ENCODE measurements at places on chromosomes 6 and 20. TPM values are rescaled to one million over a fixed set of nuclear protein-coding genes. Genes with fewer than 3 reads are reported as not detected.

RAD21L1 gene
- not detected for total RNA-seq

DUSP15 gene
- not detected for total RNA-seq

AIF1 gene
- 57.5 TPM for total RNA-seq

CCDC170 gene
- total RNA-seq, result not detected

FOXC1 gene
- 0.05 TPM for total RNA-seq

OR2B6 gene
- total RNA-seq, result not detected

GDAP1L1 gene
- total RNA-seq, result not detected

SLC22A16 gene
- total RNA-seq, result not detected

SLC44A4 gene
- 0.13 TPM for total RNA-seq

SLC22A1 gene
- 4.3 TPM for total RNA-seq

BACH2 gene
- total RNA-seq, result 118 TPM

KCNK16 gene
- not detected for total RNA-seq

GMPR gene
- 0.58 TPM for total RNA-seq

CLIC1 gene
- 370 TPM for total RNA-seq

CRISP2 gene
- total RNA-seq, result not detected

DEF6 gene
- 72.7 TPM for total RNA-seq

GRCh38 chr6:52537001-52537753 is 39.7 kb downstream of the TRAM2 start:
- DNase-seq, result no peak

GRCh38 chr20:52933867-52934266 is 38.3 kb upstream of the TSHZ2 start:
- DNase-seq, result no peak

GRCh38 chr6:31214516-31214915 is 44.0 kb upstream of the POU5F1 start:
- no peak for DNase-seq

DNA sequence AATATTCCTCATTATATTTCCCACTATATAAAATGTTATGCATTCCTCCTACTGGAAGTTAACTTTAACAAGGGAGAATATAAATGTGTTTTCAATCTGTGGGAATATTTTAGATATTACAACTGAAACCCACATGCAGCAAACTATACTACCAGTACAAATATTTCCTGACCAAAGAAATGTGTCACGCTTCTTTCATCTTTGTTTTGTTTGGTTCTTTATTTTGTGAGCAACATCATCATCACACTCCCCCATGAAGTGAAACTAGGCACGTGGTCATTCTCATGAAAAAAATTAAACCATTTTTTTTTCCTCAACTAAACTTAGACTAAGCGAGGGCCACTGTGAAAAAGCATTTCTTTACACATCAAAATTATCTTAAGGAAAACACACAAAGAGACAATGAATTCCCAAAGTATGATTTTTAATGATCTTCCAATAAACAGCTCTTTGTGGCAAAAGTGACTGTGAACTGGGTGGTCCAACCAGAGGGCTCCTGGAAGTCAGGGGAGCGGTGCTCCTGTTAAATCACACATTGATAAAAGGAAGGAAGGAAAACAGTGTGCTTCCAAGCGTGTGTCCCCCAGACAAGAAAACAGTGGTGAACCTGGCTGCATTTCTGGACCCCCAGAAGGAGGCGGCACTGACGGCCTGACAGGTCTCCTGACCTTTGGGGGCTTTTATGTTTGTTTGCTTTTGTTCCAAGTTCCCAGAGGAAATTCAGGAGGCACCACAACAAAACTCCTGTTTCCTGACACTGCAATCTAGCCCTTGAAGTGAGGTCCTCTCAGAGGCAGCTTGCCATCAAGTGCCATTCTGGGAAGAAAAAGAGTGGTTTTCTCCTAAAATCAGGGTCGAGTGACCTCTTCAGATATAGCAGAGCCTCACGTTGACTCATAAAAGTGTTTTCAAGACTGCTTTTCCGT is 166.8 kb upstream of the FOXQ1 start:
- DNase-seq, result no peak

DNA sequence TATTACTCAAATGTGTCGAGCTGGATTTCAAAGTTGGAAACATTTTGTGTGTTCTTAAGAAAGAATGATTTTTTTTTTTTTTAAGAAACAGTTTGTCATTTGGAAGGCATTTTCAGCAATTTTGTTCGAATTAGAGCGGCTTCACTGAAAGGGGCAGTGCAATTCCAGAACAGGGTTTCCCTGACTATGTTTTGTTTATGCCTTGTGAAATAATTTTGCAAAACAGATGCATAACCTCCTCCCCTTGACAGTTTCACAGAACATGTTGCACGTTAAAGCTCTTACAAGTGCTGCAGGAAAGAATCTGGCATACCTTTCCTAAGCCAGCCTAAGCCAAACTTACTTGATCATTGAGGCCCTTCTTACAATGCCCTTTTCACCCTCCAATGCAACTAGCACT is 216.0 kb upstream of the SSTR4 start:
- no peak for DNase-seq

GRCh38 chr6:128710315-128710714 is 172.6 kb upstream of the LAMA2 start:
- DNase-seq, result no peak

- DNase-seq, result no peak
Measured at GRCh38 chr20:2295286-2295685, 515 bp upstream of the TGM3 start.

DNA sequence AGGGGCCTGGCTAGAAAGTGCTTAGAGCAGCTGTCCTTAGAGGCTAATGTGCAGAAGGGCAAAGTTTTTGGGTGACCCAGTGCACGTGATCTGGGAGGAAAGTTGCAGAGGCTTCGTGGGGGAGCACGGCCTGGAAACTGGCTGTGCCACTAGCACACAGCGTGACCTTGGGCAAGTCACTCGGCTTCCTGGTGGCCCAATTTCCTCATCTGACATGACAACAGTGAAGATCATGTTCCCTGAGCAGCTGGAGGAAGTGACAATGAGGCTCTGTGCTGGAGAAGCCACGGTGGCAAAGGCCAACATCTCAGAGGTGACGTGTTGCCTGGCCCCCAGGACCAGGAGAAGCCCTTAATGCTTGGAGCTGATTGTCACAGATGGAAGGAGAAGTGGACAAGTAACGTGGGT is 99.5 kb downstream of the FOXC1 start:
- no peak for DNase-seq

- DNase-seq, result no peak
Measured at GRCh38 chr6:107692351-107692750, 131.8 kb downstream of the SCML4 start.

DNA sequence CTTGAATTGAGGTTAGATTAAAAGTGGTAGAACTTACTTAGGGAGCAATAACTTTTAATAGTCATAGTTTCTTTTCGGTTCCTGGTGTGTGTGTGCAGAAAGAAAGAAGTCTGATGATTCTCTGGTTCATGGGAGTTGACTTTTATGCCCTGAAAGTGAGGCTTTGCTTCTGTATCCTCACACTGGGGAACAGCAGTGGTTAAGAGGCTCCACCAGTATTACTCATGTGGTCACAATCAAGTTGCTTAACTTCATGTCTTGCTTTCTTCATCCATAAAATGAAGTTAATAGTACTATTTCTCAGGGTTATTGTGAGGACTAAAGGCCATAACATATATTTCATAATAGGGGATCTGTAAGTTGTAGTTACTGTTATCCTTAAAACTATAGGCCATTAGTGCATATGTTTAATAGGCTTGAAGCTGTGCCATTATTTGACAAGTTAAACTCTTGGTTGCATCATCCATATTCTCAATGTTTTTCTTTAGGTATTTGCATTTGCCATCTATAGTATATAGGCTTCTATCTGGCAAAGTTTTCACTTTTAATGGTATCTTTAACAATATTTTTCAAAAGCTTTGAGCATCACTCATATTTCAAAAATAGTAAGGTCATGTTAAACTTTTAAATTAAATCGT is 262.4 kb downstream of the PLCB1 start:
- DNase-seq, result no peak

- DNase-seq, result no peak
Measured at GRCh38 chr20:40631119-40631631, 57.9 kb downstream of the MAFB start.

- no peak for DNase-seq
Measured at GRCh38 chr20:9551808-9552550, 37.6 kb downstream of the LAMP5 start.

GRCh38 chr6:122620428-122620827 is 10.2 kb downstream of the PKIB start:
- DNase-seq, result no peak

GRCh38 chr6:156953479-156954146 is 176.4 kb downstream of the ARID1B start:
- peak; percentile 24 for DNase-seq

DNA sequence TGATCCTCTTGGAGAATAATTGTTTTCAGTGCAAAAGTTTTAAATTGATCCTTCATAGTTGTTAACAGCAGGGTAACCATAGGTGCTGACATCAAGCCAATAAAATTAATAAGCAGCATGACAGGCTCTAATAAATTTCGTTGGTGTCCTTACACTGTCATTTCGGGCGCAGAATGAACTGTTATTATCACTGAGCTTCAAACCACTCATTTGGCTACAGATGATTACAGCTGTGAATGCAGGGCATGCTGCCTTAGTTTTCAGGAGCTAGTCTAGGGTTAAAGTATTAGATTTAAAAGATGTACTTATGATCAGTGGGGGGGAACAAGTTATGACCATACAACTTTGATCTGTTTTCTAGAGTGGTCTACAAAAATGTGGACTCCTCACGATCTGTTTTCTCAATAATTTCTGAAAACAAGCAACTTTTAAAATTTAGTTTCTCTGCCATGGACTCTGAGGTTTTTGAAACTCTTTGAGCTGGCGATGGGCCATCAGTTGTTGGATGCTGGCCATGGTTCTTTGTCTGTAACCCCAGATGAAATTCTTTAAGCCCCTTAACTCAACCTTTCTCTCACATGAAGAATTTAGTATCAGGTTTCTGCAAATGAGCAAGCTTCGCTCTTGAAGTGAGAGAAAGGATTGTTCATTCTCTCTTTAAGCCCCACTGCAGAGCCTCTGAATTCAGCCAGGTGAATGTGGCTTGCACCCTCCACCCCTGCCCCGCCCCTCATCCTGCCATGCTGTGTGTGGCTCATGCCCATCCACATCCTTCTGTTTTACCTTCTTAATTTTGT is 99.1 kb upstream of the MTHFD1L start:
- DNase-seq, result no peak

- DNase-seq, result no peak
Measured at GRCh38 chr6:45880676-45881075, 135.0 kb downstream of the CLIC5 start.

GRCh38 chr20:63544958-63545516 is 2.5 kb downstream of the SRMS start:
- DNase-seq, result no peak

- DNase-seq, result peak; percentile 85
Measured at GRCh38 chr6:13795041-13795750, 19.2 kb downstream of the MCUR1 start.

DNA sequence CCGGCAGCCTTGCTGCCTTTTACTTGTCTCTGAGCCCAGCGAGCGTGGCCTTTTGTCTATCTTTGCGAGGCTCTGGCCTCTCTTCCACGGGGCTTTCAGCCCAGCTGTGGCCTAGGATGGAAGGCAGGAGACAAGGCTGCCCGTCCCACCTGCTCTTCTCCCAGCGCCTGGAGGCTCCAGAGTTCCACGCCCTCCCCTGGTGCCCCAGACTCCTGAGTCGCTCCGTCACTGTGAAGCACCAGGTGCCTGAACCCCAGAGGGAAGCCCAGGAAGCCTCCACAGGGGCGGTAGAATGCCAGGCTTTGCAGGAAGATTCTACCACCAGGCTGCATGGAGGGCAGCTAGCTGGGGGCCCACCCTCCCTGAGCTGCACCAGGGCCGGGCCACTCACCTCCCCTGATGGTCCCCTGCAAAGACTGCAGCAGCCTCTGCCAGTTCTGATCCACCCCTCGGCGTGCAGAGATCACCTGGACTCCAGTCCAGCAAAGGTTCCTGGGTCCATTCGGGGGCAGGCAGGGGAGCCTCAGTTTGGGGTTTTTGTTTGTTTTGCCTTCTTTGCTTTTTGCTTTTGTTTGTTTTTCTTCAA is 384.6 kb downstream of the CDH4 start:
- DNase-seq, result no peak

DNA sequence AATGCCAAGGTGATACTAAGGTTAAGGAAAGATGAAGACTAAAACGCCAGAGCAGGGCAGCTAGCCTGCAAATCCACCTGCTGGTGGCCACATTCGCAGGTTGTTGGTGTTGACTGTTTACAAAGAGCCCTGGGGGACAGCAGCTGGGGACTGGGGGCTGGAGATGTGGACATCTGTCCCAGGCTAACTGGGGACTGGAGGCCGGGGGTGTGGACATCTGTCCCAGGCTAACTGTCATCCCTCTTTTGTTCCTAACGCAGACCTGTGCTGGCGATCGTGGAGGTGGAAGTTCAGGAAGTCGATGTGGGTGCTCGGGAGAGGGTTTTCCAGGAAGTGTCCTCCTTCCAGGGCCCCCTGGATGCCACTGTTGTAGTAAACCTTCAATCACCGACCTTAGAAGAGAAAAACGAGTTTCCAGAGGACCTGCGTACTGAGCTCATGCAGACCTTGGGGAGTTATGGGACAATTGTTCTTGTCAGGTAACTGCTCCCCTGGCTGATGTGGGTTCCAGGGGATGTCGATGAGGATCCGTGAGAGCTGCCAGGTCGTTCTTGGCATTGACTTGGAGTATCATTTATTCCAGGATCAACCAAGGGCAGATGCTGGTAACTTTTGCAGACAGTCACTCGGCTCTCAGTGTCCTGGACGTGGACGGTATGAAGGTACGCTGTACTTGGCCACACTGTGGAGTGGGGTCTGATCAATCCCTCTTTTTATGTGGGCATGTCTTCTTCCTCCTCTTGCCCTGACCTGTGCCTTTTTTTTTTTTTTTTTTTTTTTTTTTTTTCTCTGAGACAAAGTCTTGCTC is 87.0 kb downstream of the SERAC1 start:
- no peak for DNase-seq

- DNase-seq, result no peak
Measured at GRCh38 chr6:43972913-43973300, 154.3 kb downstream of the MRPL14 start.

- DNase-seq, result no peak
Measured at GRCh38 chr20:59324521-59325141, 24.2 kb downstream of the EDN3 start.

- no peak for DNase-seq
Measured at GRCh38 chr20:47359530-47360296, 3.2 kb upstream of the ZMYND8 start.

DNA sequence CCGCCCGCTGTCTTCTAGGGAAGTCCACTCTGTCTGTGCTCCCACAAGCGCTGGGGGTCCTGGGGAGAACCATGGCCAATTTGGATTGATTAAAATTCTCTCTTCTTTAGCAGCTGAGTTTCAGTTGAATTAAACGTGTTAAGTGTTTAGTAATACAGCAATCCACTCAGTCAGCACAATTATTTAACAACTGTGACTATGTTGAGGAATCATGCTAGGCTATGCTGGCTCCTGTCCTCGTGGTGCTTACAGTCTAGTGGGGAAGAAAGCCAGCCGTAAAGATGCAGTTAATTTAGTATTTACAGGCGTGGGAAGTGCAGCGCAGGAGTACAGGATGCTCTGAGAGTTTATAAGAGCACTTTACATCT is 88.9 kb upstream of the FOXP4 start:
- DNase-seq, result no peak

- DNase-seq, result no peak
Measured at GRCh38 chr6:7138921-7139358, 31.2 kb downstream of the RREB1 start.

All from activated T-cell treated with anti-CD3 and anti-CD28 coated beads, Interleukin-2, amount 50 U/mL, for 4 hours (primary cell).